ENCODE measurements at places on chromosomes 5 and 9.
A peak's percentile ranks its signal among the peaks of the same experiment; 100 is the strongest.

DNA sequence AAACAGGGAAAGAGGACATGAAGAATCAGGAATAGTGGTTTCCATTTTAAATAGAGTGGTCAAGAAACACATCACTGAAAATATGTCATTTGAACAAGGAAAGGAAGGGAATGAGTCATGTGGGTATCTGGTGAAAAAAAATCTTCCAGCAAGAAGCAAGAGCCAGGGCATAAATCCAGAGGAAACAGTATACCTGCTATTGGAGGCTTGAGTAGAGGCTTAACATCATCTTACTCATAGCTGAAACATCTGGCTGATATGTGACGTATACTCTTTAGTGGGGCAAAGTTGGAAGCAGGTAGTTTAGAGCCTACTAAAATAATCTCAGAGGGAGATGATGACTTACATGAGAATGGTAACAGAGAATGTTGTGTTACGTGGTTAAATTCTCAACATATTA is 517.2 kb downstream of the CAAP1 start:
- DNase-seq = no peak

DNA sequence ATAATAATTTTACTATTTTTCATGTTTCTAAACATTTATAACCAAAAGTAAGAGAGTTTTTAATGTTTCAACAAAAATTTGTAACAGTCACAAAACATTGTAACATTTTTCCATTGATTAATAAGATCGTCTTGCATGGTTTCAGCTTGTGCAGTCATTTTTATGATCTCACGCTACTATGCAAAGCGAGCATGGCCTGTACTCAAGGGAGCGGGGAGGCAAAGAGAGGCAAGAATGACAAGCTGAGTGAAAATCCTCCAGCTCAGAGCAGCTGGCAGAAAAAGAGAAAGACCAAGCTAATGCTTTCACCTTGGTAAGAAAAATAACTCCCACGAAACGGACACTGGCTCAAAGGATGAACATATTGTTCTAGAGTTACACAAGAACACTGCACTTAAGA is 90.0 kb upstream of the SV2C start:
- DNase-seq = no peak

DNA sequence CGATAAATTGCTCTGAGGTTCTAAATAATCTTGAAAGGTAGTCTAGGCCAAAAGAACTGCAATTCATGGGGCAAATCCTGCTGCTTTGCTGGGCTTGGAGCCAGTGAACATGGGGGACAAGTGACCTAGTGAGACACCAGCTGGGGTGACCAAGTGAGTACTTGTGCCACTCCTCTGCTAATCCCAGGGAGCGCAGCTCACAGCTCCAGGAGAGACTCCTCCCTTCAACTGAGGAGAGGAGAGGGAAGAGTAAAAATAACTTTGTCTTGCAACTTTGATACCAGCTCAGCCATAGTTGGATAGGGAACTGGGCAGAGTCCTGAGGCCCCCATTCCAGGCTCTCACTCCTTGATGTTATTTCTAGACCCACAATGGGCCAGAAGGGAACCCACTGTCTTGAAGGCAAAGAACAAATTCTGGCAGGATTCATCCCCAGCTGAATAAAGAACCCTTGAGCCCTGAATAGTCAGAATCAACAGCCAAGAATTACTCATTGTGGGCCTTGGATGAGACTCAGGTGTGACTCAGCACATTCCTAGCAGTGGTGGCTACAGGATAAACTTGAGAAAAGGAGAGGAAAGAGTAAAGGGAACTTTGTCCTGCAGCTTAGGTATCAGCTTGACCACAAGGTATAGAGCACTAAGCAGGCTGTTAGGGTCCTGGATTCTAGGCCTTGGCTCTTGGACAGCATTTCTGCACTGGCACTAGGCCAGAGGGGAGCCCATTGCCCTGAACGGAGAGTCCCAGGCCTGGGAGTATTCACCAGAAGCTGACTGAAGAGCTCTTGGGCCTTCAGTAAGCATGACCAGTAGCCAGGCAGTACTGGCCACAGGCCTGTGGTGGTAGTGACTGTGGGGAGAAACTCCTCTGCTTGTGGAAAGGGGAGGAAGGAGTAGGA is 288.3 kb upstream of the CDH18 start:
- DNase-seq = no peak

- no peak for DNase-seq
Measured at GRCh38 chr9:106502930-106503329, 360.0 kb upstream of the ZNF462 start.

DNA sequence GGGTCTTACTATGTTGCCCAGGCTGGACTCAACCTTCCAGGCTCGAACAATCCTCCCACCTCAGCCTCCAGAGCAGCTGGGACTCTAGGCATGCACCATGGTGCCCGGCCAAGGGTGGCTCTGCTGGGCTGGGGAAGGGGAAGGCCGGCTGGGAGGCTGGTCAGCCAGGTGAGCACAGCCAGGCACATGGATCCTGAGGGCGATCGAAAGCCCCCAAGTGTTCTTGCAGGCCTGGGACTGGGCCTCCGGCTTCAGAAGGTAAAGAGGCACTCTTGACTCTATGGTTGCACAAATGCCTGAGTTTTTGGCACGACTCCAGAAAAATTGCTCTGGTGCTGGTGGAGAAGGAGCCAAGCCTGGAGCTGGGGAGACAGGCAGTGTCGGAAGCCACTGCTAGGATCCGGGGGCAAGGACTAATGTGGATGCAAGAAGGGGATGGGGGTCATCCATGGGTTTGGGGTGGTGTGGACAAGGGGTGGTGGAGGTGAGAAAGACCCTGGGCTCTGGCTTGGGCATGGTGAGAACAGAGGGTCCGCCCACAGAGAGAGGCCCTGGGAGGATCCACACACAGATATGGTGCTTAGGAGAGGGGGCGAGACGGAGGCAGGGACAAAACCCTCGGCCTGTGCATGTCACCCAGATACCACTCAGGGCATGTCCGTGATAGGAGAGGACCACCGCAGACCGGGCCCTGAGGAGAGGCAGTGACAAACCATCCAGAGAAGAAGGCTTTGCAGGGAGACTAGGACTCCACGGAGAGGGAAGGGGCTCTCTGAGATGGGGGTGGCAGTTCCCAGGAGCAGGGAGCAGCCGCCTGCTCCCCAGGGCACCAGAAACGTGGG is 51.1 kb upstream of the COL5A1 start:
- no peak for DNase-seq

DNA sequence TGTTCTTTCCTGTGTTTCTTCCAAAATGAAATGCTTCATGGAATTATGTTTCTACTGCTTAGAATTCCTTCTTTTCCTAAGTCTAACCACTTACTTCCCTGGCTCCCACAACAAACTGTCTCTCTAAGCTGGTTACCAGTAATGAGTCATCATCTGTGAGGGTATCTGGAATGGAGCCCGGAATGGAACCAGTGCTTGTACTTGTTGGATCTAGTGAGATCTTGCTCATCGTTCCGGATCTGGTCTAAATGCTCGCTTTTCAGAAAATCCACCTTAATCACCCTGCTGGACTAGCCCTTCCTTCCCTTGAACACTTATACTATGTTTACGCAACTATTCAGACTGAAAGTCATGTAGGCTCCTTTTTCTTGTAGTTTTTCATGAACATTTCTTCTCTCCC is 184.8 kb downstream of the PBX3 start:
- peak; percentile 95 for DNase-seq

Measured in AG09319 (cell line).